ENCODE measurements at places on chromosomes 1 and 21. TPM values are rescaled to one million over a fixed set of nuclear protein-coding genes. Genes with fewer than 3 reads are reported as not detected.

RNF186 gene
- not detected for total RNA-seq

DNA sequence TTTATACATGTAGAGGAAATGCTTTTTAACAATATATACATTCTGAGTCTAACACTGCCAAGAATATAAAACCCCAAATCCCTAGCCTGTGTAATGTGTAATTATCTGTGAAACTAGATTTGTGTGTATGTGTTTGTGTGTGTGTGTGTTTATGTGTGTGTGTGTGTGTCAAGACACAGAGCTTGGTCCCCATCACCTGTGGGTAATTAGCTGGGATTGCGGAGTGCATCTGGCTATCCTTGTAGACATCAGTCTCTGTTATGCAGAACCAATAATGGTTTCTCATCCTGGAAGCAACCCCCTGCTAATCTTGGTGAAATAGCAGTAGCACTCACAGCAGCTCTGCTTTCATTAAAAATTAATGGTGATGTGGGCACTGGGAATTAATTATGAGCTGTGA is 26.3 kb upstream of the ST6GALNAC3 start:
- H3K27me3 ChIP-seq = no peaks in the 10 kb centered on the region
- H3K36me3 ChIP-seq = no peaks in the 10 kb centered on the region
- no peak overlapping the region for H3K27ac ChIP-seq
- H3K4me3 ChIP-seq = no peak overlapping the region
- H3K4me1 ChIP-seq = no peaks in the 10 kb centered on the region
- DNase-seq = no peak

DNA sequence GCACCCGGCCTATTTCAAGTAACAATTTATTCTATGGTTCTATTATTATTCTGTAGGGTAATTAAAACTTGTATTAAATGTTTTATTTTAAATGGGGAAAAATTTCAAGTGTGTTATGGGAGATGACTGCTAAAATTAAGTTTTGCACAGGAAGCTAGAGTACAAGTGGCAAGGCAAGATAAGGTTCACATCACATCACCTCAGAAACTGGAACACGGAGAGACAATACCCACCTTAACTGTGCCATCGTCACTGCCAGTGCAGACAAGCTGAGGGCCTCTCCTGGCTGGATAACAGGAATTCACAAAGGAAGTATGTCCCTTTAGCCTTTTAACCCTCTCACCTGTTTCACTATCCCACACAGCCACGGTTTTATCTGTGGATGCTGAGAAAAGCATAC is 7.6 kb downstream of the SNRNP40 start:
- no peaks in the 10 kb centered on the region for H3K27me3 ChIP-seq
- H3K4me1 ChIP-seq = no peaks in the 10 kb centered on the region

- no peak for DNase-seq
- peaks cover 35% of the 10 kb centered on the region for H3K4me1 ChIP-seq
- no peaks in the 10 kb centered on the region for H3K27me3 ChIP-seq
Observed at GRCh38 chr1:21643624-21644023, 25.5 kb downstream of the RAP1GAP start.

TTC34 gene
- 1.5 TPM for total RNA-seq

DNA sequence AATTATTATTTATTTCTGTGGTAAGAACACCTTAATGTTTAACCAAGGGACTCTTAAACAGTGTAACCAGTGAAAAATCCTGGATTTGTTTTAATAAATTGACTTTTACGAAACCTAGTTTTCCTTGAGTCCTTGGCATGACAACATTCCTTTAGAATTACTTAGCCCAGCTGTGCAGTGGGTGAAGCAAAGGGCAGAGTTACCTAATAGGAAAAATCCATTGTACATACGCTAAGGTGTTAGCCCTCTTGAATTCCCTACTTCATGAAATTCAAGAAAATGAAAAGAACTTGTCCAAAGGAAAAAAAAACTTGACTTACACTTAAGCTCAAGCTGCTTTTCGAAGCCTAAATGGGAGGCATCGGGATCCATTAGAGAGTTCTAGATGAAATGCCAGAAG is 852.0 kb upstream of the ADAMTS5 start:
- no peak overlapping the region for H3K27ac ChIP-seq
- H3K4me1 ChIP-seq = no peaks in the 10 kb centered on the region
- H3K36me3 ChIP-seq = no peaks in the 10 kb centered on the region
- H3K4me3 ChIP-seq = no peak overlapping the region

GRCh38 chr1:168466714-168467131 is 77.1 kb downstream of the XCL2 start:
- H3K4me1 ChIP-seq = peaks cover 56% of the 10 kb centered on the region
- no peaks in the 10 kb centered on the region for H3K27me3 ChIP-seq
- no peak overlapping the region for H3K4me3 ChIP-seq
- peak overlapping the region; percentile 59 for H3K27ac ChIP-seq
- no peaks in the 10 kb centered on the region for H3K36me3 ChIP-seq
- no peak for DNase-seq

GRCh38 chr1:92853299-92853698 is 21.5 kb downstream of the RPL5 start:
- DNase-seq = no peak
- H3K36me3 ChIP-seq = no peaks in the 10 kb centered on the region
- H3K27me3 ChIP-seq = no peaks in the 10 kb centered on the region
- H3K4me3 ChIP-seq = no peak overlapping the region

CELA2B gene
- not detected for total RNA-seq

DNA sequence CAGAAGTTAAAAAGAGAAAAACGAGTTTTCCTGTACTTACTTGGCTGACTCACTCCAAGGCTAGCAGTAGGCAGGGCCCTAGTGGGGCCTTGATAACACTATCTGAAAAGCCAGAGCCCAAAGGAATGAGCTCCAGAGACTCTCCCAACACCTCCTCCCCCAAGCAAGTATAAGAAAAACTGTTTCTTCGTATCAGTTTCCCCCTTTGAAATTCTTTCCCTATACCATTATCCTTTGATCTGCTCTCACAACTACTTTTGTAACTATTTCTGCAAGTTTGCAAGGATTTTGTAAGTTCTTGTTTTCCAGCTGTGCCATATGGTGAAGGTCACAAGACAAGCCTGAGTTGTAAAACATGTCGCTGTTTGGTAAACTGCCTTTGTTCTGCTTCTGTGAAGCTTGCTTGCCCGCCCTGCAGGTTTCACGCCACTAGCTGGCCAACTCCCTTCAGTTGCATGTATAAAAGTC is 36.5 kb upstream of the KCNJ15 start:
- H3K27ac ChIP-seq = no peak overlapping the region
- no peak for DNase-seq
- no peaks in the 10 kb centered on the region for H3K27me3 ChIP-seq
- no peaks in the 10 kb centered on the region for H3K36me3 ChIP-seq
- no peaks in the 10 kb centered on the region for H3K4me1 ChIP-seq

DNA sequence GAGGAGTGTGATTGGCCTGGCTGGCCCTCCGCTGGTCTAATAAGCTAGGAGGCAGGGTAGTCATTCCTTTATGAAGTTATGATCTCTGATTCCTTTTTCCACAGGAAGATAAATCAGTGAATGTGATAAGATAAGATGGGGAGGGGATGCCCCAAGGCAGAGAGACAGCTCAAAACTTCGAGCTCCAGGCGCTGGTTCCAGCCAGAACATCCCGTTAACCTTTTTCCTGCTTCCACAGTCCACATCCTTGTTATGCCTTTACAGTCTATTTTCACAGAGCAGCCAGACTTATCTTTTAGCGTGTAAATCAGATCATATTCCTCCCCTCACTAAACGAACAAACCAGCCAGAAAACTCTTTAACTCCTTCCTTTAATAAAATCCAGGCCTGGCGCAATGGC is 38.5 kb upstream of the BMP8B start:
- no peaks in the 10 kb centered on the region for H3K36me3 ChIP-seq
- H3K4me3 ChIP-seq = no peak overlapping the region
- H3K27ac ChIP-seq = no peak overlapping the region
- DNase-seq = no peak
- no peaks in the 10 kb centered on the region for H3K27me3 ChIP-seq

DNA sequence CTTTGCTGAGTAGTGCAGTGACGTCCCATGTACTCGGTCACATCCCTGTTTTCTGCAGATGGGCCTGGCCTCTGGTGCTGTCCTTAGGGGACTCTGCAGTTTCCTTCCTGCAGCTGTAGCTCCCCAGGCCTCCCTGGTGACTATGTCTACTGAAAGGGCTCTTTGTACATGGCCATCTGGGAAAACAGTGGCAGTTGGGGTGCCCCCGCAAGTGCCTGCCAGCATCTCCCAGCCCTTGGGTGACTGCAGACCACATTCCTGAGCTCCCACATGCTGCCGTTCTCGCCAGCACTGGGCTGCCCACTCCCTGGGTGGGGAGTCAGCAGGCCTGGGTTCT is 37.5 kb upstream of the KCNA10 start:
- H3K4me3 ChIP-seq = no peak overlapping the region
- no peak overlapping the region for H3K27ac ChIP-seq
- no peaks in the 10 kb centered on the region for H3K36me3 ChIP-seq
- H3K4me1 ChIP-seq = peaks cover 8% of the 10 kb centered on the region
- no peak for DNase-seq
- no peaks in the 10 kb centered on the region for H3K27me3 ChIP-seq

- no peaks in the 10 kb centered on the region for H3K4me1 ChIP-seq
- no peak for DNase-seq
- H3K36me3 ChIP-seq = no peaks in the 10 kb centered on the region
- no peak overlapping the region for H3K4me3 ChIP-seq
- H3K27ac ChIP-seq = no peak overlapping the region
Observed at GRCh38 chr1:153711026-153711425, 16.8 kb upstream of the INTS3 start.

OR2L8 gene
- total RNA-seq = not detected

SH2D5 gene
- total RNA-seq = 1.1 TPM

FAM151A gene
- not detected for total RNA-seq

- H3K4me3 ChIP-seq = no peak overlapping the region
- DNase-seq = no peak
- H3K4me1 ChIP-seq = peaks cover 15% of the 10 kb centered on the region
- H3K27me3 ChIP-seq = no peaks in the 10 kb centered on the region
- peaks cover 9% of the 10 kb centered on the region for H3K36me3 ChIP-seq
- H3K27ac ChIP-seq = peak overlapping the region; percentile 23
Observed at GRCh38 chr1:150511551-150511950, 3.6 kb downstream of the ECM1 start.

DNA sequence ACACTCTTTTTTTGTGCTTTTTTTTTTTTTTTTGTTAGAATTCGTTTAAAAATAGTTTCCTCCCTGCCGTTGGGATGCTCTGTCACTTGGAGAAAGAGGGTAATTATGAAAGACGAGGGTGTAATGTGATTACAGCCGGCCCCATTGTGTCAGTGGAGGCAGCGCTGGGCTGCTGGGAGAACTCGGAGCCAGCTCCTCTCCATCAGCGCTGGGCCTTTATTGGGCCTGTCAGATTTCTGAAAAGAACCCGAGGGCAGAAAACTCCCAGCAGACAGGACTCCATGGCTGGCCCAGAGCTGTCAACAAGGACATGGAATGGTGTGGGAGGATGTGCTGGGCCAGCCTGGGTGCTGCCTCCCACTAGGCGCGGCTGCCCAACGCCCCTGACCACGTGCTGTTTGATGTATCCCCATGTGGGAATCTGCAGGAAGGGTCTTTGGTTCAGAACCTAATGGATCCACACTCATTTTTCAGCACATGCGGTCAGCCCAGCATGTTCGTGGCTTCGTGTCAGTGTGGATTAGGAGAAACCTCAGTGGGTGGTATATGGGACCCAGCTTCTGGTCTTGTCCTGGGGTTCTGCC is 222.6 kb upstream of the KIAA0040 start:
- no peaks in the 10 kb centered on the region for H3K36me3 ChIP-seq
- no peak for DNase-seq
- H3K4me3 ChIP-seq = no peak overlapping the region
- no peaks in the 10 kb centered on the region for H3K4me1 ChIP-seq
- H3K27me3 ChIP-seq = no peaks in the 10 kb centered on the region

GRCh38 chr1:235504122-235504493 is at the start of gene B3GALNT2:
TSS of gene B3GALNT2 (minus strand) at chr1:235504452. CDS start at chr1:235504252, 200 bp downstream.
- no peaks in the 10 kb centered on the region for H3K36me3 ChIP-seq
- H3K4me3 ChIP-seq = peak within 1 kb of the TSS; percentile 70
- no peaks in the 10 kb centered on the region for H3K27me3 ChIP-seq
- H3K27ac ChIP-seq = peak within 1 kb of the TSS; percentile 96
- peaks cover 3% of the 10 kb centered on the region for H3K4me1 ChIP-seq
- DNase-seq = no peak

ADGRL2 gene
- 1.5 TPM for total RNA-seq

Measured in A673 (cell line).